ENCODE measurements at places on chromosomes 11 and 22. TPM values are rescaled to one million over a fixed set of nuclear protein-coding genes. Genes with fewer than 3 reads are reported as not detected.

Gene SLN
- not detected for total RNA-seq

Gene SMTNL1
- total RNA-seq: not detected

Gene C11orf91
- total RNA-seq: not detected

Gene TEX54
- total RNA-seq: not detected

Gene CSRP3
- total RNA-seq: not detected

Gene RASSF7
- 43.9 TPM for total RNA-seq

Gene GNB1L
- total RNA-seq: 9.6 TPM

Gene FGF19
- not detected for total RNA-seq

Gene MMP10
- 2.5 TPM for total RNA-seq

Gene ROBO4
- total RNA-seq: 15.9 TPM

Gene MAJIN
- not detected for total RNA-seq

Gene APLNR
- total RNA-seq: 0.03 TPM

Gene HTR3B
- total RNA-seq: not detected

Gene TTC38
- total RNA-seq: 15.3 TPM

Gene DDB1
- 155 TPM for total RNA-seq

Gene CDK2AP2
- total RNA-seq: 50.9 TPM

Gene NRGN
- total RNA-seq: 0.46 TPM

Gene PRDX5
- 344 TPM for total RNA-seq

Gene FGF3
- not detected for total RNA-seq

Gene OLFML1
- 0.96 TPM for total RNA-seq

Gene KCNE3
- total RNA-seq: not detected

Gene IL18
- total RNA-seq: 68.3 TPM

Gene OR10A2
- total RNA-seq: not detected

Gene SYCE3
- total RNA-seq: not detected

Gene SDF2L1
- total RNA-seq: 16.6 TPM

Gene CHADL
- not detected for total RNA-seq

Gene C11orf42
- not detected for total RNA-seq

Gene OSBP2
- total RNA-seq: 4.7 TPM

Gene ZNRF3
- total RNA-seq: 3.0 TPM

Gene TEX12
- not detected for total RNA-seq

Gene LRRC56
- total RNA-seq: not detected

Gene USH1C
- not detected for total RNA-seq

Gene FLRT1
- not detected for total RNA-seq

Gene OR4C11
- not detected for total RNA-seq

Gene CARS1
- 57.2 TPM for total RNA-seq

Gene C22orf23
- not detected for total RNA-seq

Gene RFPL2
- not detected for total RNA-seq
